ENCODE measurements at places on chromosomes 11 and 22.

DNA sequence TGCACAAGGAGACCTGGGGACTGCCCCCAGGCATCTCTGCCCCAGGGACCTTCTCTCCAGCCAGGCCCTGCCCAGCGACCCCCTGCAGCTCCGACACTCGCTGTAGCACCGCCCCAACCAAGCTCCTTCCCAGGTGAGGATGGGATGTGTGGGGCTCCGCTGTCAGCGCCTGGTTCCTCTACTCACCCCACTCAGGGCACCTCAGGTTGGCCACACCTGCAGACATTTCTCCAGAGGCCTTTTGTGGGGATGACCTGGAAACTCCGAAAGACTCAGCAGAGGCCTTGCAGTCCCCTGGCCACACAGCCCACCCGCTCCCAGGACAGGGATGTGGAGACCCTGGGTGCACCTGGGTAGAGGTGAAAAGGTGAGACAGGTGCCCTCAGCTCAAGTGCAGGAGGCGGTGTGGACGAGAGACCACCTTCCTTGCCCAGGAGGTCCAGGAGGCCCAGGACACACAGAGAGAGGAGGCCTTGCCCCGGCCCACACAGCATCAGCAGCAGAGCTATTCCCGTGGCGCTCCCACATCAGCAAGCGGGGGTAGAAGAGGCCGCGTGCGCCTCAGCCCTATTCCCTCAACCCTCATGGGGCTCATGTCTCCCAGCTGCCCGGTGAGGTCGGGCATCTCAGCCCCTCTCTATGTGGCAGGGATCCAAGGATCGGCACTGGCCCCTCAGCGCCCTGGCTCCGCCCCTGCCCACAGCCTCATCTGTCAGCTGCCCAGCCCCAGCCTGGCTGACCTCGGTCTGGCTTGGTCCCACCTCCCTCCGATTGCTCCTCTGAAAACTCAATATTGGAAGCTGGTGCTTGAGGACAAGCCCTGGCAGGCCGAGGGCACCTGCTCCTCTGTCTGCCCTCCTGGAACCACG lies 20.9 kb downstream of the TRPM5 start:
- no peak for DNase-seq

GRCh38 chr11:77842441-77843121 lies 21.6 kb downstream of the AAMDC start:
- no peak for DNase-seq

GRCh38 chr22:28710107-28710506 lies 30.5 kb upstream of the TTC28 start:
- DNase-seq, result no peak

DNA sequence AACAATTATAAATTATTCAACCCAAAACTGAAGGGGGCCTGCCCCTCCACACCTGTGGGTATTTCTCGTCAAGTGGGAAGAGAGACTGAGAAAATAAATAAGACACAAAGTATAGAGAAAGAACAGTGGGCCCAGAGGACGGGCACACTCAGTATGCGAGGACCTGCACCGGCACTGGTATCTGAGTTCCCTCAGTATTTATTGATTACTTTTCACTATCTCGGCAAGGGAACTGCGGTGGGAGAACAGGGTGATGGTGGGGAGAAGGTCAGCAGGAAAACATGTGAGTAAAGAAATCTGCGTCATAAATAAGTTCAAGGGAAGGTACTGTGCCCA lies 3.2 kb downstream of the C11orf54 start:
- DNase-seq, result no peak

- DNase-seq, result no peak
These were observed 28.6 kb upstream of the LDHA start for GRCh38 chr11:18365741-18366140.

- DNase-seq, result no peak
These were observed 56.4 kb downstream of the SMIM38 start for GRCh38 chr11:69211920-69212797.

DNA sequence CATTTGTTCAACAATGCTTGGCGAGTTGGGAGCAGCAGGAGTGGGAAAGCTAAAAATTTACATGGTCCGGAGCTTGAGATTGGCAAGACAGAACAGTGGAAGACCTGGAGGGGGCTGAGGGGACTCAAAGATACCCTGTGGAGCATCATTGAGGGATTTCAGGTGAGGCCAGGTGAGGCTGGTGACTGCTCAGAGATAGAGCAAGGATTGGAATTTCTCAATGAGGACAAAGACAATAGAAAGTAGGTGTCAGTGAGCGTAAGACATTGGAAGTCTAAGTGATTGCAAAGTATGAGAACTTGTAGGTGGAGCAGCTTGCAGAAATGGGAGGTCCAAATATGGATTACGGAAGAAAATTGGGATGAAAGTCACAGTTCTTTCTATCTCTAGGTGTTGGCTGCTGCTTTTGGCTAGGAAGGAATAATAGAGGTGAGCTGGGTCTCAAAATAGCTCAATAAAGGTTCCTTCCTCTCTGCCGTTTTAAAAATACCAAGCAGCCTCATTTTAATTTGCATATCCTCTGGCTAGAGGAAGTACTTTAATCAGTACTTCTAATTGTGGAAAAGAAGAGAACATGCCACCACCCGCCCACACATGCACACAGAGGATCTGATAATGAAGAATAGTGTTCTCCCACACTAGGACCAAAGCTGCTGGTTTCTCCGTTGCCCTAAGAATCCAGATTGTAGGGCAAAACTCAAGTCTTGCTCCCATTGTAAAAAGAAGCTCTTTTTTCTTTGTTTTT lies 41.8 kb upstream of the SORL1-AS1 start:
- no peak for DNase-seq

- no peak for DNase-seq
These were observed 32.0 kb downstream of the SPECC1L start for GRCh38 chr22:24302591-24302990.

DNA sequence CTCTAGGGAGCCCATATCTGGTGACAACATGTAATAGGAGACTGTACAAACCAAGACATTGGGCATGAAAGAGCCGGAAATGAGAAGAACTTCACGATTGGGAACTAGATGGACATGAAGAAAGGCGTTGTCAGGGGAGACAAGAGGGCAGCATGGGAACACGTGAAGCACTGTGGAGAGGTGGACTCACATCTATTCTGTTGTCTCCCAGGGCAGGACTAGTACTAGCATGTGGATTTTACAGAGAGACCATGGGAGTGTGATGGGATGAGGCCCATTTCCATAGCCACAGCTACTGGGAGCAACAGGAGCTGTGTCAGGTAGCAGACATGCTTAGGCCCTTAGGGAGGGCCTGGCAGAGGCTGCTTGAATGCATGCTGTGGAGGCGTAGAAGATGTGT lies 333.9 kb downstream of the OPCML start:
- no peak for DNase-seq

GRCh38 chr11:134048028-134048427 lies 20.8 kb upstream of the JAM3 start:
- DNase-seq, result no peak

- DNase-seq, result no peak
These were observed 186.8 kb downstream of the ETS1 start for GRCh38 chr11:128400382-128401203.

DNA sequence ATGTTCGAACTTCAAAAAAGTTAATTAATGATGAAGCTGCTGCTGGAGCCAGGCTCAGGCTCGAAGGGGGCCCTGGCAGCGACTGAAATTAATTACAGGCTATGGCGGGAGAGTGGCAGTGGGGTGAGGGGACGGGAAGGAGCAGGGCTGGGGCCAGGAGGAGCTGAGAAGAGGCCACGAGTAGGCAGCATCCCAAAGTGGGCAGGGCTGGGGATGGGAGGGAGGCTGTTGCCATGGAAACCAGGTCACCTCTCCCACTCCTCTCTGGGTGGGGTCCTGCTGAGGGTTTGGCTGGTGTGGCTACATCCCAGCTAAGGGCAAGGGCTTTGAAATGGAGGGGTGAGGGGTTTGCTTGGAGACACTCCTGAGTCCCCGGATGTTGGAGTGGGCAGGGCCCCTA lies 23.9 kb downstream of the CACNA1I start:
- no peak for DNase-seq

GRCh38 chr11:74592063-74592440 lies 330 bp upstream of the POLD3 start:
- DNase-seq, result no peak

- DNase-seq, result no peak
These were observed 55.7 kb downstream of the BCR start for GRCh38 chr22:23236026-23236425.

- DNase-seq, result no peak
These were observed 104.6 kb downstream of the SIK3 start for GRCh38 chr11:116993599-116993998.

DNA sequence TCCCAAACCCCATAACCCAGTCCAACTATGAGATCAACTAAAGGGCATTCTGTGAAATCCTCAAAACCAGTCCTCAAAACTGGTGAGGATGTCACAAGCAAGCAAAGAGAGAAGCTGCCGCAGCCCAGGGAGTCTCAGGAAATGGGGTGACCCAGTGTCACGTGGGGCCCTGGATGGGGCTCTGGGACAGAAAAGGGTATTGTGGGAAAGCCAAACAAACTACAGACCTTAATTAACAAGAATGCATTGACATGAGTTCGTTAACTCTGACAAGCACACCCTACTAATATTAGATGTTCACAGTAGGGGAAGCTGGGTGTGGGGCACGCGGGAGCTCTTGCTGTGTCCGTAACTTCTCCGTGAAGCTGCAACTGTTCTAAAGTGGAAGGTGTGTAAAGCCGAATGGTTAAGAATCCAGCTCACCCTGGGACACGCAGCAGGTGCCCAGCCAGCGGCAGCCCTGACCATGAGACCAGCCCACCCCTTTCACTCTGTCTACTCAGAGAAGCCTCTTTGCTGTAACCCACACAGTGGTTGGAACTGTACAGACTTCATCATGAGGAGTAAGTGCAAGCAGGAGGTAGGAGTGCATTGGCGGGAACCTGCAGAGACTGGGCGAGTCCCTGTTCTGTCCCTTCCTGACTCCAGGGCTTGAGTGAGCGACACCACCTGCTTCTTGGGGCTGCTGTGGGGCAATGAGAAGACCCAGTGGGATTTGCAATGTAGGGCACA lies 17.9 kb downstream of the LINC01488 start:
- DNase-seq, result no peak

GRCh38 chr11:122304306-122304705 lies 188.3 kb upstream of the BLID start:
- DNase-seq, result no peak

DNA sequence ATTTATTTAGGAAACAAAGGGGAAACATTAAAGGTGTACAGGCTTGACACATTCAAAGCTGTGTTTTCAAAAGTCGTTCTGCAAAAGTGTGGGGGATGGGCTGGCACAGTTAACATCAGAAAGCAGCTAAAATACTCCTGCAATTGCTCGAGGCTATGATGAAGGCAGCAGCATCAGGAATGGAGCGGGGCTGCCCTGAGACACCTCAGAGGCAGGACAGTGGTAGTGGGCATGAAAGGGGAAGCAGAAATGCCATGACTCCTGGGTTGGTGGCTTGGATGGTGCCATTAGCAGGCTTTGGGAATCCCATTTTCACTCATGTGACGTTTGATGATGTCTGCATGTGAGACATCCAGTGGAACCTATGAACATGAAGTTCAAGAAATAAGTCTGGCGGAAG lies 646 bp downstream of the NCAPD3 start:
- DNase-seq, result no peak

GRCh38 chr22:17337639-17338038 lies 31.6 kb upstream of the CECR2 start:
- DNase-seq, result no peak

- DNase-seq, result no peak
These were observed 173.4 kb downstream of the DDX10 start for GRCh38 chr11:108838102-108838791.

GRCh38 chr11:126282736-126283591 lies at the start of gene TIRAP:
Gene TIRAP, plus strand, starts transcription at chr11:126283093. Its CDS starts 7,802 bp downstream, at chr11:126290895.
- DNase-seq, result no peak

DNA sequence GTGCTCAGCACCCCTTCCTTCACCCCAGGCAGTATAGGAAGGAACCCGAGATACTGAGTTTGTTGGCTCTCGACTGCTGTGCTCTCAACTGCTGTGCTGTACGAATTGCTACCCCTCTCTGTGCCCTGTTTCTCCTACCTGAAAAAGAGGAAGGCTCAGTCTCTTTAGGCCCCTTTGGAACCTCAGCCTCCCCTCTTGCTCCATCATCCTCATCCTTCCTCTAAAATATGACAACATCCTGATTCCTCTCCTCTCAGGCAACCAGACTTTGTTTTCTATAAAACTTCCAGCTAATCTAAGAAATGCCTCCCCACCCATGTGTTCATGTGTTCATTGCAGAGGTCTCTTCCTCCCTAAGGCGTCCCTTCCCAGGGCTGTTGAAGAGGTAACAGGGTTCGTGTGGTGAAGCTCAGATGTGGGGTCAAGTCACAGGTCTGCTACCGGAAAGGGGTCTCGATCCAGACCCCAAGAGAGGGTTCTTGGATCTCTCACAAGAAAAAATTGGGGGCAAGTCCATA lies 35.5 kb upstream of the CD82 start:
- no peak for DNase-seq

GRCh38 chr11:40921246-40921645 lies 538.2 kb downstream of the LRRC4C start:
- DNase-seq, result no peak

Data from SIG-M5 (cell line).